Ascending aorta (tissue), 2 donors: ENCODE measurements at places on chromosomes 6 and 20.

DNA sequence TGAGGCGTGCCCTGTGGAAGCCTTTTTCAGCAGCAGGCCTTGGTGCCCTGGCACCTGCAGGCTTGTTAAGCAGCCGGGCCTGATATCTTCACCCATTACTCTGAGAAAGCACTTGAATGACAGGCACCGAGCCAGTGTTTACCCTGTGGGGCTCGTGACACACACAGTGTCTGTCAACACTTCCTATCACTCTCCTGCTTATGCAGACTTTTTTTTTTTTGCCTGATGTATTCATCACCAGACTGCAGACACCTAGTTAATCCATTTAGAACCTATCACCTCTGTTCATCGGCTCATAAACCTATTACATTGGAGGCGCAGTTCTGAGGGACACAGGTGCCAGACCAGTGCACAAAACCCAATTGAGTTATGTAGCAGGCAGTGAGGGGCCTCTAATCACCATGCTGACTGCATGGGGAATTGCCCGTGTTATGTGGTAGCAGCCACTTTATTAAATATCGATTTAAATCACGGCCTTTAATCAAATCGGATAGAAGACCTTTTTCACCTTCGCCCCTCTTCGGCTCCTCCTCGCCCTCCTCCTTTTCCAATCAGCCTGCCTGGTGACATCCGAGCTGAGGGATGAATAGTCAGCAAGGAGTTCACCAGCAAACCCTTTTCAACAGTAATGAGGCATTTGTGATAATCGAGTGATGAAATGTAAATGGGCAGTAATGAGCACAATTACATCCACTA lies 962.9 kb upstream of the SLC35B3 start:
- DNase-seq: no peak

DNA sequence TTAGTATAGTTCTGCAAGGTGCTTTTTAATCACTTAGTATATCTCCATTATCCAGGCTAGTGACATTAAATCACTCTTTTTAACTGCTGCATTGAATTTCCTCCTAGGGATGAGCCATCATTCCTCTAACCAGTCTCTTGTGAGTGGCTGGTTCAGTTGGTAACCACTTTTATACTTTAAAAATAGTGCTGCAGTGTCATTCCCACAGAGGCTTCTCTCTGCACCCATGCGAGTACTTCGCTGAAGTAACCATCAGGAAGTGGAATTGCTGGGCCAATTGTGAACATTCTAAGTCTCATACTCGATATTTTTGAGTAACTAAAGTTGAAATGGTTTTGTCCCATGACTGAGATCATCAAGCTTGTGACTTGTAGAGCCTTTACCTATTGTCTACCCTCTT lies 2.1 kb downstream of the BTN3A2 start:
- DNase-seq: no peak

DNA sequence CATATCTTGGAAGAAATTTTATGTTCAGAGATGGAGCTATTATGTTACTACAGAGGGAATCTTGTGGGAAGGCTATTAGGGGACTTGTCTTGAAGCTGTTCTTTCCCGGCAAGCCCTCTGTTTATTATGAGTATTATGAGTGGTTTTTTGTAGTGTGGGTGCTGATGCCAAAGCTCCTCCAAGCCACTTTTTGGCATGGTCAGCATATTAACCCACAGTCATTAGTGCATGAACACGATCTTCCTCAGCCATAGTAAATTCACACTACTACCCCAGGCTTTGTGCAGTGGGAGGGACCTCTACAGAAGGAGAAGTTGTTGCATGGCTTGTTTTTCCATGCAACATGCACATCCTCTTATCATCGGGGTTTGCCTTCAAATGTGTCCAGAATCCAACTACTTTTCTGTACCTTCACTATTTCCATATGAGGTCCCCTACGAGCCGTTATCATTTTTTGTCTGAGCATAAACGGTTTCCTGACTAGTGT lies 6.5 kb upstream of the BMP6 start:
- no peak for DNase-seq

DNA sequence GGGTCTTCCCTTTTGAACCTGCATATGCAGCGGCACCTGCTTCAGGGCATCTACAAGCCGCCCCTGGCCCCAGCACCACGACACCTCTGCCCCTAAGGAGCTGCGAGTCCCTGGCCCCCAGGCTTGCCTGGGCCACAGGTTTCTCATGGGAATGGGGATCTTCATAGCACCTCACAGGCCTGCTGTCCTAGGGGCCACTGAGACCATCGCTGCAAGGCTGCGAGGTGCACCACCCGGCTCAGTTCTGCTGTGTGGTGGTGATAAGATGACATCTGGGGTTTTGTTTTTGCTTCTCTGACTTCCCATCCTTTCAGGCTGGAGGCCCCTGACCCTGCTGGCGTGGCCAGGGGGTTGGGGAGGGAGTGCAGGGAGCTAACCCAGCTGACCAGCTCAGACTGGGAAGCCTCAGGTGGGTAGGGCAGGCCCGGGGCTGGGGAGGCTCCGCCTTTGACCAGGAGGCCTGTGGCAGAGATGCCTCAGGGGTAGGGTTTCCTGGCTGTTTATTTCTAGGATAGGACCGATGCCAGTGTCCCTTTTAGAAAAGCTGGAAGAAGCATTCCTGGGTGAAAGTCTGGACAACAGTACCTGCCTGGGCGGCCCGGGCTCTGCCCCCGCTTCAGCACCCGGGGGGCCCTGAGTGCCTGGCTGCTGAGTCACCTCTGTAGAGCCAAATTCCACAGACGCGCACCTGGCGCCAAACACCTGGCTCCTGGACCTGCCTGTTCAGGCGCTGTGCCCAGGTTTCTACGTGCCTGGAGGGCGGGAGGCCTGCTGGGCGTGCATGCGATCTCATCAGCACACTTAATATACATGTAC lies 264.7 kb downstream of the DLL1 start:
- peak; percentile 60 for DNase-seq

GRCh38 chr20:47360297-47361056 lies 4.0 kb upstream of the ZMYND8 start:
- DNase-seq: peak; percentile 95

DNA sequence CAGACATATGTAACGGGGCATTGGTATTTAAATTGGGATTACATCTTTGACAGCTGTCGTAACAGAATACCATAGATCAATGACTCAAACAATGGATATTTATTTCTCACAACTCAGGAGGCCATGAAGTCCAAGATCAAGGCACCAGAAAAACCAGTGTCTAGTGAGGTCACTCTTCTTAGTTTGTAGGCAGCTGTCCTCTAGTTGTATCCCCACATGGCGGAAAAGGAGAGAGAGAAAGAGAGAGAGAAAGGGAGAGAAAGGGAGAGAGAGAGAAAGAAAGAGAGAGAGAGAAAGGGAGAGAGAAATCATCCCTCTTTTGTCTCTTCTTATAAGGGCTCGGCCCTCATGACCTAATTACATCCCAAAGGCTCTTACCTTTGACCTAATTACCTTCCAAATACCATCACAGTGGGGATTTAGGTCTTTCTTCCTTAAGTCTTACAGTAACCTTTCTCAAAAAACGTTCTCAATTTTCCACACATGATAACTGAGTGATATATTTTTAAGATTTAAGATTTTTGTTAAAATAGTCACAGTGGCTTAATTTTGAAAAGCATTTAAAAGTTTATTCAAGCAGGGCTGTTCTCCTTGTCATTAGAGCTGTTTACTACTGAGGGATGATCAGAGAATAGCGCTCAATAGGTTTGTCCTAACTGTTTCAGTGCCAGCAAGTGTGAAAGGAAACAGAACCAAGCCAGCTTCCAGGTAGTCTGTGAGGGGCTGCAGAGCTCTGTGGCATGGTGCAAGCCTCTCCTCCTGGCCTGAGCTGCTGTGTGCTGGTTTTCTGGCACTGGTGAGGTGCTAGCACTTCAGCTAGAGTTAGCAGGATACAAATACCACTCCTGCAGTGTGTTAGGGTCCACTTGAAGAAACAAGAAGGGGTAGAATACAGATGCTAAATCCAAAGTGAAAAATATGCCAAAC lies 79.0 kb downstream of the IMPG1 start:
- DNase-seq: no peak

DNA sequence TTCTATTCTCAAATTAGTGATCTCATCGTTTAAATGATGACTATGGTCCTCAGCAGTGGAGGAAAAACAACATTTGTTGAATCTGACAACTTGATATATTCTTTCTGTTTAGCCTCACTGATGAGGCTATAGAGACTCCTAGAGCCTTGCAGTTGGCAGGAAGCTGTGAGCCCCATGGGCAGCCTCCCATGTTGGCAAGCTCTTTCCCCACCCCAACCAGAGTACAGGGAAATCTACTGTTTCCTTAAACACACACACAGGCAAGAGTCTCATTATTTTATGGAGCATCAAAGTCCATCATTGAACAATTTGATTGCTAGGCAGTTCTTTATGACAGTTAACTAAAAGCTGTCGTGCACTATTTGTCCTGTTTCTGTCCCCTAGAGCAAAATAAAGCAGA lies 498.2 kb upstream of the CITED2 start:
- no peak for DNase-seq

- DNase-seq: no peak
Observed at GRCh38 chr6:68122032-68122431, 513.0 kb upstream of the ADGRB3 start.

GRCh38 chr6:129686941-129687627 lies 22.9 kb downstream of the ARHGAP18 start:
- no peak for DNase-seq

DNA sequence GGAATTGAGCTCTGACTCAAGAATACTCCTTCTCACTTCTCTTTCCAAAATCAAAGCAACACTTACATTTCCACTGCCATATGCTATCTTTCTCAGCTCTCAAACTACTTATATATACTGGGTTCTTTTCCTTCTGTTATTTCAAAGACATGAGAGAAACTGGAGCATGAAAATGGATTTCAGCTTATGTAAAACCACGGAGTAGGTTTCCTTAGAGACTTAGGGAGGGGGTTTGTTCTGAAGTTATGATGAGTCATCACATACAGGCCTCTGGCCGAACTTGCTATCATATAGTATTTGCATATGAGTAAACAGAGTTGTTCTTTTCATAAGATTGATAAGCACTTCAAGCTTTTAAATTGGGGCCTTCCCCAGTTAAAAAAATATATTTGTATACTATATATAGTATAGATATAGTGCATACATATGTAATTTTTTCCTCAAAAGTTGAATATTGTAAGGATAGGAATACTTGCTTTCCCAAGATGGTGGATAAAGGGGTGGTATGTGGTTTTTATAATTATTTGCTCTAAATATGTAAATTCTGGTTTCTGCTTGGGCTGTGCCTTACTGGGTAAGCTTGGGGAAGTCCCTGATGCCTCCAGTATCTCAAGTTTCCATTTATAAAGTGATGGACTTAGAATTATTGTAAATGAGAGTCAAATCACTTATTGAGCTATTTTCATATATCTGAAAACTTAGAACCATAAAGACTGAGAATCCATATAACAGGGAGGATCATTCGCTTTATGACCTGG lies 273.9 kb downstream of the RFPL4B start:
- no peak for DNase-seq

GRCh38 chr6:113786168-113786567 lies 71.0 kb upstream of the MARCKS start:
- DNase-seq: no peak

- no peak for DNase-seq
Observed at GRCh38 chr20:46188866-46189541, 70.9 kb downstream of the CD40 start.

- peak; percentile 18 for DNase-seq
Observed at GRCh38 chr6:63636518-63637021, 968 bp downstream of the PHF3 start.

DNA sequence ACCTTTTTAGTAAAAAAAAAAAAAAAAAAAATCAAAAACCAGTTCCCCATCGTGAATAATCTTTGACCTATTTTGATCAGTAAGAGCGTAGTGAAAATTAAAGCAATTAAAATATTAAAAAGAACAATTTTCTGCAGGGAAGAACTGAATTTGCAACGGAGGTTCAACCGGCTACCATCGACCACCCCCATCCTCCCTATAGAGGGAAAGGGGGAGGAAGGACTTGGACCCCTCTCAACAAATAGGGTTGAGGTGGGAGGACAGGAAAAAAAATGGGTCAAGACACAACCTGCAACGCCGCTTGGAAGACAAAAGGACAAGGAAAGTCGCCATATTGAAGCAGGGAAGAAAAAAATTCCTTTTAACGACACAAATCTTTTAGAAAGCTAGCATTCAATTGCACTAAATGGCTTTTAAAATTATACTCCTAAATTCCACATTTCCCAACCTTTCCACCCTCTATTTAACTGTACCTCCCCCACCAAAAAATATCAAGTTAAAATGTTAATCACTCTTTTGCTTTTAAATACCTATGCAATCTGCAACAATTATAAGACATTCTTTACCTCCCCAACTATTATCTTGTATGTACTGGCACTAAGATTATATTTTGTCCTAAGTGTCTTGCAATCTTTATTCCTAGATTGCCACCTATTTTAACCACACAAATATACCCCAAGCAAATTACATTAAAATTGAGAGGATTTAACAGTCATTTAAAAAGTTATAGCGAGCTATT lies 1.7 kb downstream of the PPP1R10 start:
- DNase-seq: no peak

GRCh38 chr6:122372647-122373046 lies 26.8 kb upstream of the HSF2 start:
- DNase-seq: no peak

- DNase-seq: no peak
Observed at GRCh38 chr6:148747471-148748165, 788 bp downstream of the UST start.

- no peak for DNase-seq
Observed at GRCh38 chr20:46897328-46897880, 2.8 kb downstream of the EYA2 start.

DNA sequence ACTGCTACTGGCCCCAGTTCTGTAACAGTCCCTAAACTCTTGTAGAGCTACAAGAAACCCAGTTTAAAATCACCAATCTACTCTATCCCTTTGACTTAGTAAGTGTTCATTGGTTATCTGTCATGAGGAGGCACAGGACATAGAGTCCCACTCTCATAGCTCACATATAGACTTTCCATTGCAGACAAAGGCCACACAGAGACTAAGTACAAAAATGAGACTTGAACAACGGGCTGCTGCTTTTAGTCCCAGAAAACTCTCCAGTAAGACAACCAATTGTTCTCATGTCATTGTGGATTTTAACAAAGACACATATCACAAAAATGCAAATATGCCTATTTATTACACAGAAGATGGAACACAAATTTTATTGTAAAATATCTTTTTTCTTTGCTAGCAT lies 197.4 kb downstream of the PTPRK start:
- no peak for DNase-seq

DNA sequence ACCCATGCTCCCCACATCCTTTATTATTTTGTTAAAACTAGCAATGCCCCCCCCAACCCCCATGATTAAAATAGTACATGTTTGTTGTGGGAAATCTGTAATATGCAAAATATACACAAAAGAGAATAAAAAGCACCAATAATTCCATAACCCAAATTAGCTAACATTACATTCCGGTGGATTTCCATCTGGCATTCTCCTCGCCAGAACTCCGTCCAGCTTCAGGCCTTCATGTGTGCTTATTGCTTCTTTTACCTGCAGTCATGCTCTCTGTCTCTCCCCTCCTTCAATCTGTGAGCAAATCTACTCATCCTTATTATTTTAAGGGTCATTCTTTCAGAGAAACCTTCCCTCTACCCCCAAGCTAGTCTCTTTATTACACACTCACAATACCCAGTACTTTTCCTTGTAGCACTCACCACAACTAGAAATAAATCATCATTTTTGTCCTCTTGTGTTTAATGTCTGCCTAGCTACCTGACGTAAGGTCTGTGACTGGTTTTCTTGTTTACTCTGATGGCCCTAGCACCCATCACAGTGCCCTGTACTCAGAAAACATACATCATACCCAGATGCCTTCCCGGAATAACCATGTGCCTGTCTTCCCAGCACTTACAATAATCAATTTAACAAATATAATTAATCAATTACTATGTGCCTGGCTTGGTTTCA lies 25.6 kb upstream of the IER3 start:
- DNase-seq: no peak
